ENCODE measurements at places on chromosomes 6 and 20.

GRCh38 chr6:166423781-166424180, 41.0 kb upstream of the MPC1 start:
- no peak for DNase-seq

DNA sequence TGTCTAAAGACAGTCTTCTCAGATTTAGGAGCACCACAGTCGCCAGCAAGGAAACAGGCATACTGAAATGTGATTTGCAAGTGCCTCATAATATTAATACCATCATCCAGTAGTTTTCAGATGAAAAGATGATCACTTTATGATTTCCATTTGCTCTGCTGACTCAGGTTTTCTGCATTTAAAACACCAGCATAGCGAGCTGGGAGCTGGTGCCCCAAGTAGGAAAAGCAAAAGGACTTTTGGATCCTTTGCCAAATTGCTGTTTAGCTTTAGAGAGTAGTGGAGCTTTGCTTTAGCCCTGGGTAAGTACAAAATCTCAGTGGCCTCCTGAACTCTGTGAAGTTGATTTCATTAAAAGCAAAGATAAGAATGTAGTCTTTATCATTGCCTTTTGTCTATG, 78.5 kb downstream of the JAG1 start:
- no peak for DNase-seq

DNA sequence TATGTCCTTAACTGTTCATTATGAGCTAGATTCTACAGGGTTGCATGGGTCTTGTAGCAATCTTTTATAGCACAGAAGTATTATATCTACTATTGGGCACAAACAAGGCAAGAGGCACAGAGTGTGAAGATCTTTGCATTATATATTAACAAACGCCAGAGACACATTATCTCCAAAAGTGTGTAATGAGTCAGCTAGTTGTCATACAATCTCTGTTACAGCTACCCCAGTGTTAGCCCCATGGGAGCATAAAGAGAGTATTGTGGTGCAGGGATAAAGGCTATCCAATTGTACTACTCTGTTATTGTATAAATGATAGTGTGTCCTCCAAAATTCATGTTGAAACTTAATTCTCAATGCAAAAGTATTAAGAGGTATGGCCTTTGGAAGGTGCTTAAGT, 148.4 kb upstream of the RIMS1 start:
- no peak for DNase-seq

- DNase-seq, result no peak
These were observed 227.5 kb downstream of the UST start for GRCh38 chr6:148974351-148974750.

GRCh38 chr6:162750776-162751175, 23.0 kb downstream of the PACRG start:
- no peak for DNase-seq

- DNase-seq, result no peak
These were observed 41.8 kb upstream of the GABRR1 start for GRCh38 chr6:89258912-89259311.

DNA sequence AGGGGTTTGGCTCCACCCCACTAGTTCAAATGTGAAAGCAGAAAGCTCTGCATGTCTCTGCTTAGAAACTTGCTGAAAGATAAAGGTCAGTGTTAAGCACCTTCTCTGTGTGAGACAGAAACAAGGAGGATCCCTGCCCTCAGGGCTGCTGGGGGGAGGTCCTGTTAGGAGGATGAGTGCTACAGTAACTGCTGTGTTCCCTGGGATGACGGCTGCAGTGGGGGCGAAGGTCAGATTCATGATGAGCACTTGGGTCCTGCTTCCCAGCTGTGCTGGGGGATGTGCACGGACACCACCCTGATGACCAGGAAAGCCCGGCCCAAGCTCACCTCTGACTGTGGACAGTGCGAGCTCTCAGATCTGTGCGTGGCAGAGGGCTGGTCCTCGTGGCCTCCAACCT, 252.6 kb downstream of the DLL1 start:
- DNase-seq, result no peak

DNA sequence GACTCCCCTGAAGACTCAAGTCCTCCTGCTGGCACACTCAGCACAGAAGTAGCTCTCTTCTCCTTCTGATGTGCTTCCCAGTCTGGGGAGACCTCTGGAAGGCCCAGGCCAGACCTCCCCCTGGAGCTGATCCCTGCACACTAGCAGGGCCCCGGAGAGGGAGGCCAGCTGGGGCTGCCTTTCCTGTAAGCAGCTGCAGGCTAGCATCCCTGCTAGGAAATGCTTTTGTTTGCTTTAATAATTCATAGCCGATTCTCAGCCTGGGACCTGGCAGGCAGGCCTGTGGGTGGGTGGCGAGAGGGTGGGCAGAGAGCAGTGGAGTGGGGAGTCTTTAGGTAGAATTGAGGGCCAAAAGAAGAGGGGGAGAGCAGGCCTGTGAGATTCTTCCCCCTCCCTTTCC, 5.2 kb downstream of the EBF4 start:
- DNase-seq, result no peak

Measured in cortex of kidney (tissue), 1 donor.